ENCODE measurements at places on chromosomes 16 and 17. TPM values are rescaled to one million over a fixed set of nuclear protein-coding genes. Genes with fewer than 3 reads are reported as not detected.

ZKSCAN2 gene
- 4.7 TPM for total RNA-seq

DPEP1 gene
- not detected for total RNA-seq

STH gene
- total RNA-seq = not detected

TIGD7 gene
- total RNA-seq = 3.6 TPM

All from activated CD4-positive, alpha-beta T cell treated with anti-CD3 and anti-CD28 coated beads, Interleukin-2, amount 10 ng/mL, durations not matched to agents 7 days and 5 days (primary cell).